ENCODE measurements at places on chromosomes 1 and 21.

DNA sequence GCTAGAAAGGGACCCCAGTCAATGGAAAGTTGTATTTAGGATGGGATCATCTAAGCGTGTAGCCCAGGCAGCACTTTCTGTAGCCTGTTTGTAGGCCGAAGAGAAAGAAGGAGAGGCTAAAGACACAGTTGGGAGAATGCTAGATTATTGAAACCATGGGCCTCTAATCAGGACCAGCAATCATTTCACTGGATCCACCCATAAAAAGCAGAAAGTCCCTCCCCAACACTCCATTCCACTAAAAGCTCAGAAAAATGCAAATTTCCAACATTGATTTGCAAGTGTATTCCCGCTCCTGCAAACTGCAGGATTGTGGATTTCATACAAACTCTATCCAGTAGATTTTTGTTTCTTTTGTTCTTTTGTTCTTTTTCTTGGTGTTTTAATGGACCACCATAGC, 51.2 kb upstream of the FMOD start:
- DNase-seq = no peak

DNA sequence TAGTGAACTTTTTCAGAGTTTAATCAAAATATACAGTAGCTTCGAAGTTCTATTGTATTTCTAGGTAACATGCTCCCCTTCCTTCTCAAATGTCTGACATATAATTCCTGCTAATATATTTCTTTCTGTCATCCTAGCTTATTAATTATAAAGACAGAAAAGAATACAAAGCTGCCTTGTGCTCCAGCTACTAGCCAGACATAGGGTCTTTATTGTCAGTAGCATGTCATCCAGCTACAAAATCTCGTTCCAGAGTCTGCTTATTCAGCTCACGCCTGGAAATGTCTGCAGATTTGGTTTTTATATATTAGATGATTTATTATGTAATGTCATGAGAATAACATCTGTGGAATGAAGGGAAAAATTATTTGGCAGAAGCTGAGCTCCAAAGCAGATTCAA, 1102.8 kb downstream of the BRINP3 start:
- DNase-seq = no peak

- no peak for DNase-seq
Measured at GRCh38 chr1:23817633-23818032, 7.6 kb downstream of the HMGCL start.

DNA sequence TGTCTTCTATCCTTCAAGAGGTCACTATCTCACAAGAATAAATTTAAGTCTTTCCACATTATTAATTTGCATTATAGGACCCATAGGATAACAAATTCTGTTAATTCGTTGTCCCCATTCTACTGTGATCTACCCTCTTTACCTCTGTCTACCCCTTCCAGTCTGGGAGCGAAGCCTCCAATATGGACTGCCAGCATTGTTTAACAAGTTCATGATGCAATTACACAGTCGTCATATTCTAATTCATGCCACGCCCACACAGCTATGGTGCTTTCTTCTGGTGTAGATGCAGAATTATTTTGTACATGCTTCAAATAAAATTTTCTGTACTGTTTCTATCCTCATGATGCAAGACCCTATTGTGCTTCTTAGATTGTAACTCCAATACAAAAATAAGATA, 178.3 kb upstream of the PALMD start:
- DNase-seq = no peak

GRCh38 chr1:156020293-156021092, at the start of gene SSR2:
Gene SSR2 (minus strand): TSS chr1:156020951. CDS start chr1:156020167, 784 bp downstream.
- peak; percentile 61 for DNase-seq

DNA sequence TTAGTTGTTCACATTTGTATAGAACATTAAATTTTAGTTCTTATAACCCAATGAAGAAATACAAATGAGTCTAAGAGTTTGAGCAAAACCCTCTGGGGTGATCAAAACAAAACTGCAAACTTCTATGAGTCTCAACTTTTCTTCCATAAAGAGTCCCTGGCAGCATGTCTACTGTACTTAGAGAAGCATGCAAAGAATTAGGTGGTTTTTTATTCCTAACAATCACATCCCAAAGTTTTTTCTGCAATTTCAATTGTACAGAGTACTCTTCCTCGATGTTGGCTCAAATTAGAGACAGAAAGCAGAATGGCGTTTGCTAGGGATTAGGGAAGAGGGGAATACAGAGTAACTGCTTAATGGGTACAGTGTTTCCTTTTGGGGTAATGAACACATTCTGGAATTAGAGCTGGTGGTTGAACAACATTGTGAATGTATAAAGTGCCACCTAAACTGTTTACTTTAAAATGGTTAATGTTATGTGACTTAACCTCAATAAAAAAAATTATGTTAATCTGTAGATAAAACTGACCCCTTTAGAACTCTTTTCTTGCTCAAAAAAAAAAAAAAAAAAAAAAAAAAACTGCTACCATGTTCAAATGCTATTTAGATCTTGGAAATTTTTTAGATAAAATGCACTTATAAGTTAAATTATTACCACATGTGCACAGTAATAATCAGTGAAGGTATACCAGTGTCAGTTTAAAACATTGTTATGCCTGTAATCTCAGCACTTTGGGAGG, 4.8 kb downstream of the RC3H1 start:
- DNase-seq = no peak

GRCh38 chr1:38105267-38105666, 58.7 kb upstream of the POU3F1 start:
- DNase-seq = no peak

DNA sequence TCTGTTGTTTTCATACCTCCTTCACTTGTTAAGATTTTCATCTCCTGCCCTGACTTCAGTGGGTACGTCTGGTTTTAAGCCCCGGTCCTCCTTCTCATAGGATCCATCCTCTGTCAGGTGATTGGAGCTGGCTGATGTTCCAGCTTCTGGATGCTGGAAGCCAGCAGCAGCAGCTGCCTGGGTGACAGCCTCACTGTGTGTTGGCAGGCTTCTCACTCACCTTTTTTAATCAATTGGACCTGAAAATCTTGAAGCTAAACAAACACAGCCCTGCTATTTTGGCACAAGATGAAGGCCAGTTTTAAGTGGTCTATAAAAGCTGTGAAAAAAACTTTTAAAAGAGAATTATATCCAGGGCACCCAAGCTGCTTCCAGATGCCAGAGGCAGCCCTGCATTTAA, 181.0 kb downstream of the DISC1 start:
- DNase-seq = no peak

Data from amniotic stem cell (primary cell).